Fibroblast of skin of left quadriceps (primary cell): ENCODE measurements at places on chromosomes 7 and 10.

DNA sequence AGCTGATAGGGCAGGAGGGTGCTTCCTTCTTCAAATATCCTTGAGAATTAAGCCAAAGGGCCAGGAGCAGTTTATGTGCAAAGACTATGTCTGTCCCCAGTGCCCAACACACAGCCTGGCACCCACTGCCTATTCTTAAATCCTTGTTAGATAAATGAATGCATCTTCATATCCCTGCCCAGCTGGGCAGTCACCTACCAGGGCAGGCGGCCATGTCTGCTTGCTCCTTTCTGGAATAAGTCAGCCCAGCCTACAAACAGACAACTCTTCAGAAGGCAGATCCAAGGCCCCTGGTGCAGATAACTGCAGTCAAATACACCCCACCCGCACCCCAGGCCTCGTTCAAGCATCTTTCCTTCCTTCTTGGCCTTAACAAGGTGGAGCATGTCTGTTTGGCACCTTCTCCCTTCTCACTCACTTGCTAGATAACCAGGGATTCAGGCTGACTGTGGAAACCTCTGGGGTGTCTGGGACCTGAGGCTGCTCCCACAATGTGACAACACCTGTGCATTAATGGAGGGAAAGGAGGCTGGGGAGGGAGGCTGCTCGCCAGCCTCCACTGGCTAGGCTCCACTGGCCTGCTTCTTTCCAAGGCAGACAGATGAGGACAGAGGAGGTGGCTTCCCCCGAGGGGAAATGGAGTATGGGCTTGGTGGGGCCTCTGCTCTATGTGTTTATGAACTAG lies 59.9 kb upstream of the COL13A1 start:
- no peak for DNase-seq

DNA sequence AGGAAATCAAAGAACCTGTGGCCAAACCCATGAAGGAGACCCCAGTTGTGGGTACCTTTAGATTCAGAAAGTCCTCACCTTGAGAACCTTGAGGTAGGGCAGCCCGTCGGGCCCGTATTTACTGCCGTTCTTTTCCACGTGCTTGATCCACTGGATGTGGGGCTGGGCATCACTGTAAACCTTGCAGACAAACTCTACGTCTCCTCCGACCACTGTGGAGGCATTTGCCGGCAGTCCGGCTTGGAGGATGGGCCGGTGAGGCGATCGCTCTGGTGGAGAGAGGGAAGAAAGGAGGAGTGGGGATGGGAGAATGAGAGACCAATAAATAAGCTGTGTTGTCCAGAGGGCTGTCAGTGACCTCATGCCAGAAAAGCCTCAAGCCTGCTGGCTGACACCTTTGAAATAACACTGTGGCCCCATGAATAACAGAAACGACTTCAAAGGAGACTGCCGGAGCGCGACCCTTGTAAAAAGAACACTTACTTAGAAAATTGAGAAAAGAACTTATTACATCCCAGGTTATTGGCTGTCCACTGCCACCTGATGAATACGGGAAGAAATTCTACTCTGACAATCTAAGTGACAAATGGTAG lies 78.2 kb downstream of the FGFR2 start:
- no peak for DNase-seq

DNA sequence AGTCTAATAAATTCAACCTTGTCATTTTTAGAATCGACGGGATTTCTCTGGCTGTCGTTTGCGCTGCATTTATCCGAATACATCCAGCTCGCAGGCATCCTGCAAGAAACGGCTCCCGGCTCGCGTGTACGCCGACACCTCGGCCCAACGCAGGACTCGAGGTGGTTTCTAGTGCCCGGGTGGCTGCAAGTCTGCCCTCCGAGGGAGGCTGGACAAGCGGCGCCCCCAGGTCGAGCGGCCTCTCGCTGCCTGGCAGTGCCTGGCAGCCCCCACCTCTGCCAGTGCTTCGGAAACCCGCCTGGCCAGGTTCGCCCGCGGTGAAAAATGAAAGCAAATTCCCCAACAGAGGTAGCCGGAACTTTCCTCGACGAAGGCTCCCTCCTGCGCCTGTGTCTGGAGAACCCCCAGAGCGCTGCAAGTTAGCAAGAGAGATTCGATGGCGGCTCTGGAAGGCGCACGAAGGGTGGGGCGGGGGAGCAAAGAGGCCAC lies 5.7 kb upstream of the ZNF503 start:
- no peak for DNase-seq

- no peak for DNase-seq
Measured at GRCh38 chr7:44976746-44977196, 2.0 kb downstream of the MYO1G start.

DNA sequence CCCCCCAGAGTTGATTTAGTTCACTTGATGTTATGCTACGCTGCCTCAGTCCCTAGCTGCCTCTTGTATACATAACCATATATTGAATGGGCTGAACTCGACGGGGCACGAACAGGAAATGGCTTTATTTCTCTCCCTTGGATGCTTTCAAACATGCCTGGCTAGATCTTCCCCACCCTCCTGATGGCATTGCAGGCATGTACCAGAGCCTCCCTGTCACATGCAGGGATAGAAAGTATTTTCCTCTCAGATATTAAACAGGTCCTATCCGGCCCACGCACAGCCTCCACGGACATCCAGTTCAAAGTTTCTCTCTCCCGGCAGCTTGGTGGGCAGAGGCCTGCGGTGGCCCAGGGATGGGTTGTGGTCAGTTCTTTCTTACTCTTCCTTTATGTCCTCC lies 422.1 kb downstream of the RPS24 start:
- no peak for DNase-seq

DNA sequence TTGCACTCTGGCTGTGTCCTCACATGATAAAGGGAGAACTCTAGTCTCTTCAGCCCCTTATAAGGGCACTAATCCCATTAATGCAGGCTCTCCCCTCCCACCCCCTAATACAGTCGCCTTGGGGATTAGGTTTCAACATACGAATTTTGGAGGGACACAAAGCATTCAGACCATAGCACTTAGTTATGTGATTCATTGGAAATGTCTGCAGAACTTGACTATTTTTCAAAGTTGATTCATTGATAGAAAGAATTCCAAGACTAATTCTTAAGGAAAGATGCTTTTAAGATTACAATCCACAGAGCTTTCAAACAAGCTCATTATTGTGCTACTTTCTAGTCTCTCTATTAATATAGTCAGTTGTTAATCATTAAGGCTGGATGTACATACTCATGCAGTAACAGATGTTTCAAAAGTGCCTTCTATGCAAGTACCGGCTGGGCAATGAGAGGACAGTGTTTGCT lies 85.3 kb upstream of the RPA3 start:
- DNase-seq, result no peak

GRCh38 chr10:43249151-43249961 lies 17.5 kb downstream of the RASGEF1A start:
- DNase-seq, result no peak

GRCh38 chr10:112700215-112700671 lies 249.8 kb upstream of the TCF7L2 start:
- no peak for DNase-seq

DNA sequence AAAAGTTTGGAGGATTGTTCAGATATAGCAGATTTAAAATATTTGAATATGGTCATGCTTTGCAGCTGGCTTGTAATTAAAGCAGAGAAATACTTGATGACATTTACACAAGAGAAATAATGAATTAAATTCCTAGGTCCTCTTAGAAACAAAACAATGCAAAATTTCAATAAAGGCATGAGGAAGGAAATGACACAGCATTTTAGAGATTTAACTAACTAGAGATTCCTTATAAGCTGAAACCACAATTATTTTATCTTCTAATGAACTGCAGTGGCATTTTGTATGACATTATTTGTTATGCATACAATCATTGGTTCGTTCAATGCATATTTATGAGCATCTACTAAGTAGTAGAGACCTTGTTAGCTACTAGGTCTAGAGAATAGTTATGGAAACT lies 490.9 kb downstream of the ZWINT start:
- no peak for DNase-seq

GRCh38 chr7:57651006-57651405 lies 201.0 kb downstream of the ZNF716 start:
- DNase-seq, result no peak

DNA sequence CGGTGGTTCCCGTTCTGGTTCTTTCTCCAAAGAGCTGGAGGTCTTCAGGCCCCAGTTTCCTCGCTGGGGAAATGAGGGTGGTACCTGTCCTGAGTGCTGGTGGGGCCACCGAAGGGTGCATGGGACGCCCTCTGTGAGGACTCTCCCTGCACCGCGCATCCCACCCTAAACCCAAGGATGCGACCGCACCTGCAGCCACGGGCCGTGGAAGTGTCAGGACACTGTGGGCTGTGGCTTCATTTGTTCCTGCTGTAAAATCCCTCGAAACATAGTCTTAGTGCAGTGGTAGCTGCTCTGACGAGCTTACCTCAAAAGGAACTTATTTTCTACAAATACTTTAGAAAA lies 84.1 kb downstream of the NKX6-2 start:
- no peak for DNase-seq

- DNase-seq, result no peak
Measured at GRCh38 chr7:75945297-75946168, 30.6 kb downstream of the POR start.

GRCh38 chr7:118642396-118642795 lies 417.9 kb downstream of the ANKRD7 start:
- DNase-seq, result no peak

GRCh38 chr10:130481936-130482335 lies 345.7 kb downstream of the GLRX3 start:
- DNase-seq, result no peak

DNA sequence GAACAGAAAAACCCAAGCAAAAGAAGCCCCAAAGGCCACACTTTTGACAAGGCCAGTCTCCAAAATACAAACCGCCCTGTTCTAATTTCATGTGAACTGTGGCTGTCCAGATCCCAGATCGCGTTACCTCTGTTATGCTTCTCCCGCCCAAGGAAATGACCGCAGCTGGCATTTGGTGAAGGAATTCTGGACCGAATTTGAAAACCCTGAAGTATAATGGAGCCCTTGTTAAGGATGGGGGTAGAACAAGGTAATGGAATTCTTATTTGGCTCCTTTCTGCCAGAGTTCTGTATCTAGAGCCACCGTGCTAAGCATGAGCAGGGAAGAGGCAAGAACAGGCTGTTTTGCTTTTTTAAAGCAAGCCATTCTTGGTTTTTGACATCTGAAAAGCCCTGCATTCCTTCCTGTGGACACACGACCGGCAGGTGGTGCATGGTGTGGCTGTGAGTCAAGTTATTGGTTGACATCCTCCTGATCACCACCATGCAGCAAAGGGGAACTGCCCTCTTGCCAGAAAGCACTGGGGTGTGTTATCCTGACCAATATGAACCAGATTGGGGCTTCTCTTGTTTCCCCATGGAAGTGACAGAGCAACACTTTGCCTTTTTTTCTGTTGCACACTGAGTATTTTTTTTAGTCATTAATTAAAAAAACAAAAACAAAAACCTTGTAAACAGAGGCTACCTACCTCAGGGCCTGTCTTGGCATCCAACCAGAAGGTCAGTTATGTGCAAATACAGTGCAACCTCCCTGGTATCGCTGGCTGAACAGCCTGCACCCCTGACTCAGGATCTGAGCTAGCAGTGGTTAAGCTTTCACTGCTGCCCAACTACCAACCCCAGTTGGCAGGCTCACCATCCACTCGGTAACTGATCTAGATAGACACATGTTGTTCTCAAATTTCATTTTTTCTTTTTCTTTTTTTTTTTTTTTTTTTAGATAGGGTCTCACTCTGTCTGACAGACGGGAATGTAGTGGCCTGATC lies 14.2 kb downstream of the UCMA start:
- DNase-seq, result no peak

GRCh38 chr7:151871904-151872303 lies 5.0 kb downstream of the PRKAG2 start:
- no peak for DNase-seq

- DNase-seq, result peak; percentile 96
Measured at GRCh38 chr7:100867040-100867775, at the start of gene TRIP6. TRIP6 (plus strand) TSS chr7:100867387; CDS start chr7:100867498, 111 bp downstream.
